Stimulated activated CD8-positive, alpha-beta memory T cell treated with anti-CD3 and anti-CD28 coated beads, Interleukin-4, amount 100 ng/mL, for 24 hours (primary cell): ENCODE measurements at places on chromosomes 2 and 18.

DNA sequence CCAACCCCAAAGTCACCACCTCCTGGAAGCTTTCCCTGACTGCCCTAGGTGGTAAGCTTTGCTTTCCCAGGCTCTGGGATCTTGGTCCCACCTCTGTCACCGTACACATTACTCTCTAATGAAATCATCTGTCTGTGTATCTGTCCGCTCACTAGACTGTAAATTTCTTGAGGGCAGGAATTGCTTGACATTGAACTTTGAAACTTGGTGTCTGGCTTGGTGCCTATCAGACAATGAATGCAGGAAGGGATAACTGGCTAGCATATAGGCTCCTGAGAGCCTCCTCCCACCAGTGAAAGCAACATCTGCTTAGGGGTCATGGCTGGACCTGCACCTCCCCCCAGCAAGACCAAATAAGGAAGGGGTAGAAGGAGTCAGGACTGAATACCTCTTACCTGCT is 155.7 kb downstream of the TNS1 start:
- DNase-seq, result no peak

GRCh38 chr18:55433648-55434047 is 154.3 kb downstream of the TCF4 start:
- DNase-seq, result no peak

- no peak for DNase-seq
These were observed 104.5 kb downstream of the TDRD15 start for GRCh38 chr2:21228041-21228895.

DNA sequence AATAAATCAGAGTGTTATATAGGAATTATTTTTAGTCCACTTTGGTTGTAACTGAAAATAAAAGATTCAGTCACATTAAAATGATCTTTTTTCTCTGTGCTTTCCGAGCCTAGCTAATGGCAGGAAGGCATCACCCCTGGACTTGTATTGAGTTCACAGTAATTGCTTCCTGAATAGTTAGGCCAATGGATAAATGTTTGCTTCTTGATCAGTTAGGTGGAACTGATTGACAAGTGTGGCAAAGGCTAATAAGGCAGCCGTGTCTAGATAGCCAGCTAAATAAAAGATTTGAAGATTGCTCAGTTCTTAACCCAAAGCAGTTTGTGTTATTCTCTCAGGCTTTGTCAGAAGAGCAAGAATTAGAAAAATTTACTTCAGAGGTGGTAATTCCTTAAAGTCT is 20.8 kb downstream of the FAM171B start:
- DNase-seq, result no peak

- no peak for DNase-seq
These were observed 464.2 kb upstream of the PIK3C3 start for GRCh38 chr18:41490861-41491260.

- DNase-seq, result no peak
These were observed 105.9 kb downstream of the RBMS1 start for GRCh38 chr2:160387558-160388262.

GRCh38 chr18:46632401-46633071 is 24.5 kb downstream of the LOXHD1 start:
- no peak for DNase-seq

- no peak for DNase-seq
These were observed 27.7 kb downstream of the BIRC6 start for GRCh38 chr2:32384529-32384928.

- no peak for DNase-seq
These were observed 3.1 kb upstream of the ABCB11 start for GRCh38 chr2:169034256-169034655.

- DNase-seq, result no peak
These were observed 152.8 kb downstream of the SMAD2 start for GRCh38 chr18:47777626-47778025.
